ENCODE measurements at places on chromosomes 12 and 14.

DNA sequence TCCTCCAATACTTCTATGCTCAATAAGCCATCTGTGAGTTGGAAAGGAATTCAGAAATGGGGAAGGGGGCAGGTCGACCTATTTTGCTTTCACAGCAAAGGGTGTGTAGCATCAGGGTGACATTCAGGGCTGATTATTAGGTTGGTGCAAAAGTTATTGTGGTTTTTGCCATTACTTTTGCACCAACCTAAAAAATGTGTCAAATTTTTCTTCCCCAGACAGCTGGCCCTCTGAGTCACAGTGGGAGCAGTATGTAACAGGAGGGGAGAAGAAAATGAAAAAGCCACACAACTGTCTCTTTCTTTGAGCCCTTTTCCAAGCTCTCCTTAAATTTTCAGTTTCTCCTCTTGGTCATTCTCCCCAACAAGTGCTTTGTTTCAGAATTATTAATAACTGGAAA is 47.1 kb upstream of the GZMB start:
- no peak for DNase-seq

GRCh38 chr12:116773276-116773731 is 35.2 kb downstream of the RNFT2 start:
- peak; percentile 28 for DNase-seq

- DNase-seq: no peak
These were observed 21.8 kb downstream of the FUT8 start for GRCh38 chr14:65434216-65434850.

GRCh38 chr14:23209651-23210423 is 26.4 kb upstream of the SLC7A8 start:
- no peak for DNase-seq

DNA sequence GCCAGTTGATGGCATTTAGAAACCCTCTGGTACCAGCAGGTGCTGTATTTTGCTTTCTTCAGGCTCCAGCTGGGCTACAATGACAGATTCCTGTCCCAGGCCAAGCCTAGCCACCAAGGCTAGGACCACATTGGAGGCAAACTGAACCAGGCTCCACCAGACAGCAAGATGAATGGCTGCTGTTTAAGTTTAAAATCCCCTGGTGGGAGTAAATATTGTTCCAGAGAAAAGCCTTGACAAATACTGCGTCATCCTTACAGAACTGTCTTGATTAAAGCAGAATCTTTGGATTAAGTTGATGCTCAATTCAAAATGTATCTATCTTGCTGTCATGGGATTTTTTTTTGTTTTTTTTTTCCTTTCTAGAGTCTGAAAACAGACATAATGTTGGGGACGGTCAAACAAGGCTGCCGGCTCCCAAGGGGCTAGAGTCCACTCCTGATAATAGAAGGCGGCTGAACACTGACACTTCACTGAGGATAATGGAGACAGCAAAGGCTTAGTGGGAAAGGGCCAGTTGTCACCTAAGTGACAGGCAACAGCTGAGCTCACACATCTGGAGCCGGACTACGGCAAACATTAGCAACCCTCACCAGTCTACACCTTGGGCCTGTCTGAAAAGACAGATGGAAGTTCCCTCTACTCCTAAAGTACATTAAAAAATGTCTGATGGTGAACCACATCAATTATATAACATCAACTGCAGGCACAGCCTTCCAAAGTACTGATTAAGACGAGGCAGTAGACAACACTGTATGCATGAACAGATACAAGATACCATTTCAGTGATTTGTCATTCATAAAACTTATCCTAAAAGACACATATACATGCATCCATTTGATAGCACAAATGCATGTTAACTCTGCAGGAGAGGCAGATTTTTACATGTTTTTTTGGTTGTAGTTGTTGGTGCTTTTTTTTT is 1.7 kb downstream of the PRICKLE1 start:
- DNase-seq: no peak

- no peak for DNase-seq
These were observed 68.5 kb downstream of the NKX2-1 start for GRCh38 chr14:36451310-36452065.

DNA sequence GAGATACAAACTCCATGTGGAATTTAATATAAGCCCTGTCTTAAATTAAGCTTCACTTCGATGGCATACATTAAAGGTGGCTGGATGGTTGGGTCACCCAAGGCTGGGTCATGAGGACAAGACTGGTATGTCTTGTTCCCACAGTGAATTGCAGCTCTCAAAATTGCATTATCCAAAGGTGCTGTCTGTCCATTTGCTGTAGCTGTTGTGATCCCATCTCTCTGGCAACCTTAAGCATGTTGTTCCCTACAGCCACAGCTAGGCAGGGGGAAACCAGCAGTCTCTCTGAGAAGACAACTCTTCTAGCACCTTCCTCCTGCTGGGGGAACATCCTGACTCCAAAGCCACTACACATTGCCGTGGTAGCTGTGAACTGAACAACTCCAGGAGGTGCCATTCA is 187.0 kb downstream of the NUAK1 start:
- DNase-seq: no peak

GRCh38 chr12:48423171-48423570 is 49.2 kb upstream of the ANP32D start:
- DNase-seq: no peak

GRCh38 chr14:54778618-54779345 is 123.8 kb downstream of the GCH1 start:
- DNase-seq: no peak

DNA sequence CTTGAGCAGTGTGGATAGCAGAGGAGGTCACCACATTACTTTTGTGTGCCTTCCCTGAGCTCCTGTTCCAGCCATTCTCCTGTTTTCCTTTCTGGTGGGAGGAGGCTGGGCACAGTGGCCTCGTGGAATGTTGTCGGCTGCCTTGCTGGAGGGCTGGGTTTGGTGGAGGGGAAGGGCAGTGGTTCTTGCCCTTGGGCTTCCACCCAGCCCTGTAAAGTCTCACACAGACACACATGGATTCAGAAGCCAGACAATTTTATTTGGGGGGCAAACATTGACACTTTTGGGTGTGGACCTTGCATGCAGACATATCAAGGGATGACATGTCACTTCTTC is 866 bp downstream of the NPFF start:
- no peak for DNase-seq

DNA sequence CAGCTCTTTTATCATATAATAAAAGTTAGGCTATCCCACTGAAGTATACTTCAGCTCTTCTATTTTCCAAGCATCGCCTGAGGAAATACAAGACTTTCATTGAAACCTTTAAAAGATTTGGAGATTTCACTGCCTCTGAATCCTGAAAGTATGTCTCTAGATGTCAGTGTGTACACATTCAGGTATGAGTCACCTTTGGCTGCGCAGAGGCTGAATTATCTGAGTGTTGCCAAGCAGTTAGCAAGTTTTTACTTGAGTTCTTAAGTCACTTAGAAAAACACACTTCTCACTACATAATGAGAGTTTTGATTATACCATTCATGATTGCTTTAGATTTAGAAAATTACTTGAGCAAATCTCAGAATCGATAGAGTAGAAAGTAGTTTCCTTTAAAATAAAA is 210.3 kb downstream of the TMTC2 start:
- no peak for DNase-seq

DNA sequence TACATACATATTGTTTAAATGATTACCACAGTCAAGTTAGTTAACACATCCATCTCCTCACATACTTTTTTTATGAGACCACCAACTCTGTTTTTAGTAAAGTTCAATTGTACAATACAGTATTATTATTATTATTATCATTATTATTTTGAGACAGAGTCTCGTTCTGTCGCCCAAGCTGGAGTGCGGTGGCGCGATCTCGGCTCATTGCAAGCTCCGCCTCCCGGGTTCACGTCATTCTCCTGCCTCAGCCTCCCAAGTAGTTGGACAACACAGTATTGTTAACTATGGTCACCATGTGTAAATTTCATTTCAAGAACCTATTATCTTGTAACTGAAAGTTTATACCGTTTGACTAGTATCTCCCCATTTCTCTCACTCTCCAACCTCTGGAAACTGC is 942.0 kb upstream of the FBXO33 start:
- DNase-seq: no peak
